ENCODE measurements at places on chromosomes 5 and 9. TPM values are rescaled to one million over a fixed set of nuclear protein-coding genes. Genes with fewer than 3 reads are reported as not detected.
A peak's percentile ranks its signal among the peaks of the same experiment; 100 is the strongest.

The SRD5A1 gene
- 16.6 TPM for polyA plus RNA-seq

The WDR38 gene
- polyA plus RNA-seq = not detected

The GM2A gene
- polyA plus RNA-seq = 14.0 TPM

The SLC1A3 gene
- polyA plus RNA-seq = 0.13 TPM

- no peaks in the 10 kb centered on the region for H3K36me3 ChIP-seq
- no peak overlapping the region for H3K27ac ChIP-seq
- DNase-seq = peak; percentile 81
- H3K4me3 ChIP-seq = no peak overlapping the region
- H3K27me3 ChIP-seq = no peaks in the 10 kb centered on the region
Measured at GRCh38 chr9:70484232-70485130, 70.0 kb upstream of the KLF9 start.

DNA sequence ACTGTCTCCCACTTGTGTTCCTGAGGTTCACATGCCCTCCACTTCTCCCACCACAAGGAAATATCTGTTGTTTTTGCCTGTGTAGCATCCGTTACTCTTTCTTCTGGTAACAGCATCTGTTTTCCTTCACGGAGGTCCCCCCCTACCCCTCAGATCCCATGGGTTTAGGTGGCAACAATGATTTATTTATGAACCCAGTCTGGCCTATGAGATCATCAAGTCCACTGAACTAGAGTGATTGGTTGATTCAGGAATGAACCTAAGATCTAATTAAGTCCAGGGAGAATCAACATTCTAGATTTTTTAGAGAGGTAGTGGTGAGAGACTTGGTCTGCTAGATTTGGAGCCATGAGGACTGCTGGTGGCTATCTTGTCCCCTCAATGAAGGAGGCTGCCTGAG, 166.8 kb downstream of the NR3C1 start:
- H3K4me1 ChIP-seq = peaks cover 1% of the 10 kb centered on the region
- H3K27ac ChIP-seq = no peak overlapping the region
- no peak for DNase-seq
- no peaks in the 10 kb centered on the region for H3K36me3 ChIP-seq

- no peaks in the 10 kb centered on the region for H3K4me1 ChIP-seq
- H3K4me3 ChIP-seq = no peak overlapping the region
- no peaks in the 10 kb centered on the region for H3K27me3 ChIP-seq
- no peak overlapping the region for H3K27ac ChIP-seq
- no peak for DNase-seq
- no peaks in the 10 kb centered on the region for H3K36me3 ChIP-seq
Measured at GRCh38 chr5:111929867-111930266, 172.9 kb upstream of the NREP start.

GRCh38 chr5:135915466-135916001, 19.9 kb upstream of the IL9 start:
- H3K4me1 ChIP-seq = no peaks in the 10 kb centered on the region
- no peaks in the 10 kb centered on the region for H3K36me3 ChIP-seq
- H3K27me3 ChIP-seq = peaks cover 31% of the 10 kb centered on the region
- no peak for DNase-seq

DNA sequence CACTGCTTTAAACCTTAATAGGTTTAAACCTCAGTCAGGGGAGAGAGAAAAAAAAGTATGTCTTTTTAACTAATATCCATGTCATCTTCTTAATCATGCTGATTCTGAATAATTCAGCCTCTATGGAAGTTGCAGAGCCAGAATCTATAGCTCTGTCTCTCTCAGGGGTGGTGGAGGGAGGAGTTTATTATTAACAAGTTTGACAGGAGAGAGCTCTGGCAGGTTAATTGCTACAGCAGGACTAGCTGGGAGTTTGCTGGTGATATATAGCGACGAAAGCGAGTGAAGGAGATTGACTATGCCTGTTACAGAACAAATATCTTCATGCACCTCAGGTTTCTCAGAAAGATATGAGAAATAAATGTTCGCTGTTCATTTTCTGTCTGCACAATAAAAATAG, 586.4 kb downstream of the TLE4 start:
- H3K4me3 ChIP-seq = no peak overlapping the region
- no peaks in the 10 kb centered on the region for H3K36me3 ChIP-seq
- H3K27ac ChIP-seq = peak overlapping the region; percentile 41
- DNase-seq = no peak

GRCh38 chr5:45617859-45618416, 78.2 kb downstream of the HCN1 start:
- no peak overlapping the region for H3K27ac ChIP-seq
- no peak for DNase-seq
- H3K27me3 ChIP-seq = no peaks in the 10 kb centered on the region
- no peaks in the 10 kb centered on the region for H3K36me3 ChIP-seq
- H3K4me1 ChIP-seq = no peaks in the 10 kb centered on the region

DNA sequence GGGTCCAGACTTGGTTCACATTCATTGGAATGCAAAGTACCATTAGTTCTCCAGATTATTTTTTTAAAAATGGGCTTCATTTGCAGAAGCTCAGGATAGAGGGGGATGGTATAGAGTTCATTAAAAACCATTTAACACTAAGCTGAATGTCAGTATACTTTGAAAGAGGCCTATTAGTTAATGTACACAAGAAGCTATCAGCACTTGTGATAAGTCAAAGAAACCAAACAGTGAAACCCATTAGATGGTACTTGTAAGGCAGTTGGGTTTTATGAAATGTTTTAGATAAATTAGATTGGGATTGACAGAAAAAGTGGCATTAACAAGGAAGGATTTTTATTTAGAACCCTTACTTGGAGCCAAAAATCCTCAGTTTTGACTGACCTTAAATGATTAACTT, 229.2 kb upstream of the MPDZ start:
- H3K27me3 ChIP-seq = no peaks in the 10 kb centered on the region

GRCh38 chr9:95877984-95878383, 2.5 kb downstream of the ERCC6L2 start:
- H3K36me3 ChIP-seq = no peaks in the 10 kb centered on the region
- H3K4me1 ChIP-seq = peaks cover 34% of the 10 kb centered on the region
- H3K4me3 ChIP-seq = no peak overlapping the region
- H3K27me3 ChIP-seq = no peaks in the 10 kb centered on the region

DNA sequence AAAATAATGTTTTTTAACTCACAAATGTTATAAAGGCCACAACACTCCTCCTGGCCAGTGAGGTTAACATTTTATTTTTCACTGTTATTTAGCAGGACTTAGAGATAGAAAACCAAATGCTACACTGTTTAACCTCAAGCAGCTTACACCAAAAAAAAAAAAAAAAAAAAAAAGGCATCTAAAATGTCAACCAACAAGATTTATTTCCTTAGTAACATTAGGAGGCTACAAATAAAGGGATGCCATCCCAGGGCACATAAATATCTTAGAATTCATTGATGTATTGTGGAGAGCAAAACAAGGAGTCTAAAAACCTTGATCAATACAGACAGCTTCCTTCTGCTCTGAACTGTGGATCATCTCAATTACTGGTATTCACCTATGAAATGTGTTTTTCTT, 53.7 kb downstream of the ELAVL2 start:
- H3K4me1 ChIP-seq = no peaks in the 10 kb centered on the region
- DNase-seq = no peak
- H3K4me3 ChIP-seq = no peak overlapping the region
- H3K36me3 ChIP-seq = no peaks in the 10 kb centered on the region

- H3K27ac ChIP-seq = no peak overlapping the region
- no peak for DNase-seq
- no peaks in the 10 kb centered on the region for H3K36me3 ChIP-seq
- no peaks in the 10 kb centered on the region for H3K4me1 ChIP-seq
Measured at GRCh38 chr5:61177716-61178115, 15.4 kb upstream of the SMIM15 start.

GRCh38 chr9:21679432-21679831, 123.0 kb upstream of the MTAP start:
- H3K27me3 ChIP-seq = no peaks in the 10 kb centered on the region
- H3K27ac ChIP-seq = peak overlapping the region; percentile 85
- no peak overlapping the region for H3K4me3 ChIP-seq
- H3K36me3 ChIP-seq = no peaks in the 10 kb centered on the region
- DNase-seq = peak; percentile 29

- no peaks in the 10 kb centered on the region for H3K4me1 ChIP-seq
- no peak for DNase-seq
- H3K27ac ChIP-seq = no peak overlapping the region
Measured at GRCh38 chr5:180341595-180341994, 11.5 kb downstream of the GFPT2 start.
